ENCODE measurements at places on chromosomes 11 and 22.

- DNase-seq, result no peak
These were observed 63.4 kb downstream of the RCN1 start for GRCh38 chr11:32154275-32154674.

- no peak for DNase-seq
These were observed 224.7 kb downstream of the BRD1 start for GRCh38 chr22:49603016-49603415.

GRCh38 chr11:66846671-66847091 is 3.4 kb downstream of the RCE1 start:
- no peak for DNase-seq

DNA sequence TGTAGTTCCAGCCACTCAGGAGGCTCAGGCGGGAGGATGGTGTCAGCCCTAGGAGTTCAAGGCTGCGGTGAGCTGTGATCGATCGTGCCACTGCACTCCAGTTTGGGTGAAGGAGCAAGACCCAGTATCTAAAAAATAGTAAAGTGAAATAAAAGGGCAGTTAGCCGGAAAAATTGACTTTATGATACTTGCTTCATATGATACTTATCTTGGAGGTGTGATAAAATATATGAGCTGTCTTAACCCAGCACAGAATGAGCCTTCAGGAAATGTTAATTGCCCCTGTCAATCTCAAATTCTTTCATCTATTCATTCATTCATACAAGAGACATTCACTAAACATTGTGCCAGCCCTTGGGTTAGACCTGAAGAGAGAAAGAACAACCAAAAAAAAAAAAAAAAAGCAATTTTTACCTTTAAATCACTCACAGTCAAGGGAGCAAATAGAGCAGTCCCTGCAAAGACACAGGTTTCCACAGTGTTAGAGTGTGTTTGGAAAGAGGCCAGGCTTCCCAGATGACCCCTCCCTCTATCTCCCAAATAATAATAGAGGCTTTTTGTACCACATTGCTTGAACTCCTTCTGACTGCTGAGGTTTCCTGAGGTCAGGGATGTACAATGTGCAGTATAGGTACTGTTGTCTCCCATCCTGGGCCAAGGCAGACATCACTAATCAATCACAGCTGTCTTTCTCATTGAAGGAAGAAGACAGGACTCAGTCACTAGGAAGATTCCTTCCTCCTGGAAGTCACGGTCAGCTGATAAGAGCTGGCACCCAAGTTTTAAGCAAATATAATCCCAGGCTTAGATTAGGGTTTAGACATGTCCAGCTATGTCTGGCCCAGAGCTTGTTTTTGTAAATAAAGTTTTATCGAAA is 454.6 kb downstream of the MIAT start:
- DNase-seq, result no peak

DNA sequence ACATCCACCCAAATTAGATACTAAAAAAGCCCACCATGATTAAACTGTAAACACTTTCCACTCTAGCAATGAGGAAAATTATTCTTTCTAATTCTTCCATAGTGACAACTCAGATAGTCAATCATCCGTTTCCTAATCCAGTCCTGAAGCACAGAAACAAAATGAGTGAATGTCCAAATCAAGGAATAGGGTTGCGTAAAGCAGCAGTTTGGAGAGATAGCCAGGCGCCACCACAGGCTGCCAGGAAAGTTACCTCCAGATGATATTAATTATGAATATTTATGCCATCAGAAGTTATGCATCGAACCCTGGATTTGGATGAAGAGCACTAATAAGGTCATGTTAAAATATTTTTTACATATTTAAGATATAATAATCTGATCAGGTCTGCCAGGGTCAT is 63.2 kb downstream of the ETS1 start:
- DNase-seq, result no peak

GRCh38 chr11:11349870-11350337 is 3.1 kb downstream of the CSNK2A3 start:
- DNase-seq, result no peak

DNA sequence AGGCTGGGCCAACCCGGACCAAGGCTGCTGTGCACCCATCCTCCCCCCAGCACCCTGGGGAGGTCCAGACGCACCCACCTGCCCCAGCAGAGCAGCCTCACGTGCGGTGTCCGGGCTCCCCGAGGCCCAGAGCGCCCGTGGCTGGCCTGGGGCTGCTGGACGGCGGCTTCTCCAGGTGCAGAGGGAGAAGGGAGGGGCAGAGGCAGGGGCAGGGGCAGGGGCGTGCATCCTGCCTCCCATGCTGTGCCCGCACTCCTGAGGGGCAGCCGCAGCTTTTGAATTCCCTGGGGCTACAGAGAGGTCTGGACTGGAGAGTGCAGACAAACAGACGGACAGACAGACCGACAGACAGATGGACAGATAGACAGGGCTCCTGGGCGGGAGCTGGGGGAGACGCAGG is 83.6 kb upstream of the PRR5 start:
- no peak for DNase-seq

DNA sequence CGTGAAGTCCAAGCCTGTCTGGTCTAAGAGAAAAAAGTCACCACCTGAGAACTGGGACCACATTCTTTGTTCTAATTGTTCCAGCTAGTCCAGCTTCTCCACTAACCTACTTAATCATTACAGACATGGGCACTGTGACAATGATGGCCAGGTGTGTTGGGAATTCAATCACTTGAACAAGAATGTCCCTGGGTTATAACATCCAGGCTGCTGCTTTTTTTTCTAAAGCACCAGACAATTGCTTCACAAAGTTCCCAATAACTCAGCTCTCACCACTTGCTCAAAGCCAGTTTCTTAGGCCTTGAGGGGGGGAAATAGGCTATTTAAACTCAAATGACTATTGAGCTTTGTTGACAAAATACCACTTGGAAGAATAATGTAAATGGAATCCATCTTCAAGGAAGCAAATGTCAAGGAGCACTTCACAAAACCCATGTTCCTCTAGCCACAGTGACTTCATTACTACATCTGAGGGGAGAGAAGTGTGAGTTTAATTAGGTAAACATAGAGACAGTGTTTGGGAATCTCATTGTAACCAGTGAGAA is 80.3 kb downstream of the ME3 start:
- DNase-seq, result no peak

GRCh38 chr11:128881221-128881620 is 9.9 kb upstream of the KCNJ5 start:
- DNase-seq, result no peak

GRCh38 chr11:111565114-111565720 is 24.7 kb downstream of the LAYN start:
- DNase-seq, result peak; percentile 41

DNA sequence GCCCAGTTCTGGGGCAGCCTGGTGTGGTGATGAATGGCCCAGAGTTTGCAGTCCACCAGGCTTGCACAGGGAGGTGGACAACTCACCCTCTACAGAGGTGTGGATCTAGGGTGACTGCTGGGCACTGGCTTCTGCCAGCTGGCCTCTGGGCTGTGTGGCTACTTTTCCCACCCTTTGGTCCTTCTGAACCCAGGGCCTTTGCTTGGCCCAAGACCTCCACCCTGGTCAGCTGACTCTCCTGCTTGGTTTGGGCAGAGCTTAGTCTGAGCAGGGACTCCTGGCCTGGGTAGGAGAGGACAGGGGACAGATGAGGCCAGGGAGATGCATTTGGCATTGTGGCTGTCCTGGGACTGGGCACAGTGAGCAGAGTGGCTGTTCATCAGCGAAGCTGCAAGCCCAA is 83.0 kb upstream of the SHANK2 start:
- DNase-seq, result no peak

- no peak for DNase-seq
These were observed 1.1 kb downstream of the APLP2 start for GRCh38 chr11:130070846-130071200.

GRCh38 chr11:32829157-32829679 is 509 bp upstream of the PRRG4 start:
- DNase-seq, result no peak

DNA sequence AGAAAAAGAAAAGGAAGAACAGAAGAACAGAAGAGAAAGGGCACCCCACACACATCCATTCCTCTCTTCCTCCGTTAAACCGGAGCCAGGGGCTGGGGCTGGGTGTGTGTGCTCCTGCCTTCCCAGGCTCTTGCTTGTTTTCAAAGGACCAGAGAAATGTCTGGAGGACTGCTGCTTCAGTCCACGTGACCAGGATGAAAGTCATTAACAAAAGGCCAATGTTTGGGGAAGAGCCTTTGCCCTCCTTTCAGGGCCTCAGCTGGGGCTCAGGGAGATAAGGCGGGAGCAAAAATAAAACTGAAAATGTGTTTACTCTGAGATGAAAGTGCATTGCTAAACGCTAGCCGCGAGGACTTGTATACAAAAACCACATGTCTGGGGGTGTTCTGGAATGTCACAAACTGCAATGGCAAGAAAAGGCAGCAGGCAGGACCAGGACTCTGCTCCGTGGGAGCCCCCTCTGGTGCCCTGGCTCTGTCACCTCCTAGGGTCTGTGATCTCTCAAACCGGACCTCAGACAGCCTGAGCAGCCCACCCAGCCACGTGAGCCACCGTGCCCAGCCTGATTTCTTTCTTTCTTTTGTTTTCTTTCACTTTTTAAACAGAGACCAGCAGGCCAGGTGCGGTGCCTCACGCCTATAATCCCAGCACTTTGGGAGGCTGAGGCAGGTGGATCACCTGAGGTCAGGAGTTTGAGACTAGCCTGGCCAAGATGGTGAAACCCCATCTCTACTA is 31.6 kb upstream of the MYH9 start:
- no peak for DNase-seq

- DNase-seq, result no peak
These were observed 60.9 kb upstream of the EIF3D start for GRCh38 chr22:36589856-36590255.

DNA sequence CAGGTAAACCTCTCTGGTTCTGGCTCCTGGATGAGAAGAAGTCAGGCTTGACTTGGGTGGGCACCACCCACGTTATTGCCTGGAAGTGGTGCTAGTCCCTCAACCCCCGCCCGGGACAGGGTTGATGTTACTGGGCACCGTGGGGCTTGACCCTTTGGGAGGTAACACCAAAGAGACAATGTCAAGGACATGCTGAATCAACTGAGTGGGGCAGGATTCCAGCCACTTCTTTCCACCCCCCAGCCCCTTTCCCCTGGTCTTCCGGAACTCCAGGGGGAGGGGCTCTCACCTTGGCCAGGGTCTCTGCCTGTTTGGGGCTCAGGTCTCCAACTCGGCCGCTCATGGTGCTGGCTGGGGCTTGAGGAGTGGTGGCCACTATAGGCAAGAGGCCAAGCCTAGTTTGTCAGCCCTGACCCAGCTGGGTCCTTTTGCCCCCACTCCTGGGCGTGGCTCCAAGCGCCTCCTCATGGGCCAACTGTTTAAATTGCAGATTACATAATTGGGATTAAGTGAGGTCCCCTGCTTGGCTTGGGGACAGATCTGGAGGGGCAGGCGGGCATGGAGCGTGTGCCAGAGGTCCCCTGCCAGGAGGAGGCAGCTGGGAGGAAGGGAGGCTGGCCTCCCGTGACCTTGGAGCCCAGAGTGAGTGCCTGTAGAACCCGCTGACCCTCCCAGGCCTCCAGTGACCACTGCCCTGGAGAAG is at the start of gene SEC14L3:
TSS of gene SEC14L3 (minus strand) at position 402 of the 703 bp plus-strand sequence. CDS start at position 343, 59 bp downstream.
- DNase-seq, result no peak

DNA sequence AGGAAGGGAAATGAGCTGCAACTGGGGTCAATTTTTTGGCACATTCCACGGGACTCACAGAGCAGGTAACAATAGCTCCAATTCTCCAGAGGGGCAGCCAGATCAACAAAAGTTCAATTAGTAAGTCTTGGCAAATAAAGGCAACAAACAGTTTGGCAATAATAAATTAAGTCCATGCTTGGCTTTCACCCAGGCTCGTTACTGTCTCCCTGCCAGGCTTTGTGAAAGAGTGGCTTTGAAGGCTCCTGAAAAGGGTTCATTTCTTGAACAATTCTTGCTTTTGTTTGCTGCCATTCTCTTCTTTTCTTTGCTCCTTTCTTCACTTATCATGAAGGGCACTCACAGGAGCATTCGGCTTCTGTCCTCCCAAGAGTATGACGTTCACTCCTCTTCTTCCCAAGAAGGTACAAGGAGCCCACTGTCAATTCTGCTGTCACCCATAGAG is 123.3 kb downstream of the APIP start:
- no peak for DNase-seq

DNA sequence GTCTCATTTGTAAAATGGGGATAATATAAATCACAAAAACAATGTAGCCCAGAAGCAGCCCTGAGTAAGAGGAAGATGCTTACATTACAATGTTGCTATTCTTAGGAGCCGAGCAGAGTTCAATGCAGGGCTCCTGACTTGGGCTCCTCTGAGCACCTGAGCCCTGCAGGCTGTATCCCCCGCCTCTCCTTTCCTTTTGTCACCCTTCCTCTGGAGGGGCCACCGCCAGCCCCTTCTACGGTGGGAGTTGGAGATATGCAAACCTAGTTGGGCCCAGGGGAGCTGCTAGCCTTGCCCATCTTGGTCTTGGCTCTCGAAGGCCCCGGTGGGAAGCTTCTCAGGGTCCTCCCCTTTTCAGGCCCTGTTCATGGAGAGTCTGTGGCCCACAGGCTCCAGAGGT is 8.4 kb upstream of the CSNK1E start:
- no peak for DNase-seq

- no peak for DNase-seq
These were observed 24.6 kb downstream of the VWCE start for GRCh38 chr11:61270354-61271076.

All from stimulated activated CD4-positive, alpha-beta T cell treated with anti-CD3 and anti-CD28 coated beads, TNF-alpha, amount 100 ng/mL, for 4 hours (primary cell).